ENCODE measurements at places on chromosomes 5 and 9.

- peak; percentile 75 for DNase-seq
These were observed 24.4 kb upstream of the GRPEL2 start for GRCh38 chr5:149320791-149321330.

DNA sequence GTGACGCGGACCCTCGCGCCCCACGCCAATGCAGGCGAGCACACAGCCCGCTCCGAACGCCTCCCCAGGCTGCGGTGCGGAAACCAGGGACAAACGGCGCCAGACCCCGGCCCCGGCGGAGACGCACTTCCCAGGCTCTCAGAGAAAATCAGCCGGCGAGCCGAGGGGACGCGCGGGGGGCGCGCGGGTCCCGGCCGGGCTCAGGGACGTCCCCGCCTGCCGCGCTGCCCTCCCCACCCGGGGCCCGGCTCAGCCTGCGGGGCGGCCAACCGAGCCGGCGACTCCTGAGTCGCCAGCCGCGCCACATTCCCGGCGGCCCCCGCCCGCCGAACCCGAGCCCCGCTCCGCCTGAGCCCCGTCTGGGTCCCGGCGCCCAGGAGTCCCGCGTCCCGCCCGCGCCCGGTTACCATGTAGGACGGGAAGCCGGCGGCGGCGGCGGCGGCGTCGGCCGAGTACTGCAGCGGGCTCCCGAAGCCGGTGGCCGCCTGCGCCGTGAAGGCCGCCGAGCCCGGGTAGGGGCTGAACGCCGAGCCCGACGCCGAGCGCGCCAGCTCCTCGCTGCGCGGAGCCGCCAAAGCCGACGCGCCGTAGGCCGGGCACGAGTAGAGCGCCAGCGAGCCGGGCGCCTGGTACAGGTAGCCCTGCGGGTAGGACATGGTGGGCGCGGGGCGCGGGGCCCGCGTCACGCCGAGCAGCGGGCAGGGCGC lies 566 bp downstream of the IRX2 start:
- DNase-seq: no peak

- DNase-seq: no peak
These were observed 18.3 kb upstream of the TNFSF15 start for GRCh38 chr9:114824110-114824509.

GRCh38 chr5:52725065-52725746 lies 62.5 kb upstream of the ITGA1 start:
- no peak for DNase-seq

GRCh38 chr9:129270205-129270604 lies 92.1 kb upstream of the IER5L start:
- no peak for DNase-seq

DNA sequence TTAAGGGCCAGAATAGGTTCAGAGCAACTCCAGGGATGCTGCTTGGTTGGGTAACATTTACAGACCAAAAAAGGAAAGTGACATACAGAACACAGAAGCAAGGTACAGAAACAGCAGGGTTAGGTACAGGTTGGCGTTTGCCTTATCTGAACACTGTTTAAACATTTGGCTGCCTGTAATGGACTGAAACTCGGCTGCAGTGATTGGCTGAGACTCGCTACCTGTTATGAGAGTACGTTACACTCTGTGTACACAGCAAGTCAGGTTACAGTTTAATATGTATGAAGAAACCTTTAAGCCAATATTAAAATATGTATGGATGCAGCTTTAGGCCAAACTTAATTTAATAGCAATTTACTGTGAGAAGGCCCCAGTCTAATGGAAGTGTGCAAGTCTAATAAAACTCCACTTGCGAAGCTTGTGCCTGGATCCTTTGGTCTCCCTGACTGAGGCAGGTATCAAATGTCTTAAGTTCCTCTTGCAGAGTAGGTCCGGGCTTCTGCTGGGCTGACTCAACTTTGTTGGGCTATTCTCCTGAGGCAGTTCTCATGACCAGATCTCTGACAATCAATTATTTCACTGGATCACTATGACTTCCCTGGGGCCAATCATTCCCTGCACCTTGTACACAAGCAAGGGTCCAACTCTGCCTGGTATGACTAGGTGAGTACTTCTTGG lies 204.9 kb downstream of the ZNF462 start:
- no peak for DNase-seq

- no peak for DNase-seq
These were observed 35.4 kb downstream of the RIGI start for GRCh38 chr9:32490601-32491000.

GRCh38 chr9:135830496-135830895 lies 76.8 kb downstream of the CAMSAP1 start:
- no peak for DNase-seq

DNA sequence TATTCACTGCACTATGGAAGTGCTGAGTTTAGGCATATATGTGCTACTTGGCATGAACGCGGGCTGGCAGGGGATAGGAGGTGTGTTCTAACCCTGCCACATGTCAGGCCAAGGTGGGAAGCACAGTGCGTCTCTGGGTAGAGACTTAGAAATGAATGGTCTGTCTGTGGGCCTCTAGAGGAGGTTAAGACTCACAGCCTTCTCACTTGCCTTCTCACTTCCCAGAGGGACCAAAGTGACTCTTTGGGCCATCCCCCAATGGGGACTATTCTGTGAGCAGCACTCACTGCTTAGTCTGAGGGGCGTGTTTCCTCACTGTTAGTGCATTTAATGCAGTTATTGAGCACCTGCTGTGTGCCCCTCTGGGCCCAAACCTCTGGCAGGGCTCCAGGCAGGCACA lies 2.4 kb upstream of the PITX1 start:
- DNase-seq: no peak

- DNase-seq: no peak
These were observed 140.6 kb downstream of the ERCC6L2 start for GRCh38 chr9:96015876-96016686.

- DNase-seq: no peak
These were observed 84.0 kb upstream of the SMIM32 start for GRCh38 chr5:136276946-136277345.

All from NCI-H187 treated with DMSO at 0.1 percent for 48 hours (cell line).